ENCODE measurements at places on chromosomes 12 and 14.
A peak's percentile ranks its signal among the peaks of the same experiment; 100 is the strongest.

- no peak for DNase-seq
Measured at GRCh38 chr14:69770559-69770958, 3.6 kb downstream of the SRSF5 start.

DNA sequence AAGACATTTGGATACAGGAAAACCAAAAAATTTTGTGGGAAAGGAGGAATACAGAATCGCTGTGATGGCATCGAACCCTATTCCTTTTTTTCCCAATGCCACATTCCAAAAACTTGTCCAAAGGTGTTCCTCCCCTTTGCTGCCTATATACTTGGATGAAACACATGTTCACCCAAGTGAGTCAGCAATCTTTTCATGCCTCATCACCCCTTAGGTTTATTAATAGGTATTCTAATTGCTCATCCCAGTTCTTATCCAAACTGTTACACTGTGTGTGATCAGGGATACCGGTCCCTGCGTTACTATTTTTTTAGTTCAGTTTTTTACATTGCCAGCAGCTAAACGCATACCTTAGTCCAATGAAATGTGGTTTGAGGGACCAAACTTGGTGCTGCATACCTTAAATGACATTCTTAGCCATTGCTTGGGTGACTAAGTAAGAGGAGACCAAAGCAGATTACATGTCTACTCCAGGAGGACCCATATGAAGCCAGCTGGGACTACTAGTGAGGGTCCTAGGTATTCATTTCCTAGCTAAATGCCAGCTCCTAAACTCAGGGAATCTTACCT, 20.6 kb upstream of the ST8SIA1 start:
- no peak for DNase-seq

DNA sequence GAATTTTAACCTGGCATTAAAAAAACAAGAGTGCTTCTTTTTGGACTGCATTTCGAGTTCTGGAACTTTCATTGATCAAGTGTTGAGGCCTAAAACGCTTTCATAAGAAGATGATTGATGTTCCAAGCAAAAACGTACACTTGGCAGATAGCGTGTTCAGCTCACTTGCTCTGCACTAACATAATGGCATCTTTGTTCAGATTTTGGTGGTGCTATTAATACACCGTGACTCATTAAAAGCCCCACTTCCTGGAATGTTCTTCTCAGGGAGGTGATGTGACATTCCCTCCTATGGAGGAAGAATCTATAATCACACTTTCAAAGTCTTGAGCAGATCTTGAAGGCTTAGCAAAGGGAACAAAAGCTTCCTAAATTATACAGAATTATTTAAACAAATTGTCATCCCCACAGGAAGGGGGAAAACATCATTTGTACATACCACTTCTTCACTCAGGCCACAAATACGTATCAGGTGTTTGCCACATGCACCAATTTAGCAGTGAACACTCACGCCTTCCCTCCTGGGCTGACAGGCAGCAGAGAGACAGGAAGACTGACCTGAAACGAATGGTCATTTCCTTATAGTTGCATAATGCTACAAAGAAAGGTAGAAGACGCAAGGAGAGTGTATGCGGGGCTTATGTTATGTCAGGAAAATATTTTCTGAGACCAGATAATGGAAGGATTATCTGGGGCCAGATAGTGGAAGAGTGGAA, 15.4 kb downstream of the HSP90AA1 start:
- no peak for DNase-seq

DNA sequence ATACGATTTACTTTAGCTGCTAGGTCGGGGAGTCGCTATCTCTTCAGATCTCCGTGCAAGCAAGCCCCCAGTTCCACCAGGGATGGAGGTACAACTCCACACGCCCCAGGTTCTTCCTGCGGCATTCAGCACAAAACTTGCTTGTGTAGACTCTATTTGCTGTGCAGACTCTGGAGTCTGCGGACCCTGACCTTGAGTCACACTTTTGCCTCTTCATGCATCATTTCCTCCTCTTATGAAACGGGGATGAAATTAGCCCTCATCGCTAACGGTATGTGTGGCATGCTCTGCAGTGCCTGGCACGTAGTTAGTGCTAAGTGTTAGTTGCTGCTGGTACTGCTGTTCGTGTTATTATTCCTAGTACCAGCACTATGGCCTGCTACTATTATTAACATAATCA, 84.4 kb downstream of the TMEM132D start:
- DNase-seq, result no peak

DNA sequence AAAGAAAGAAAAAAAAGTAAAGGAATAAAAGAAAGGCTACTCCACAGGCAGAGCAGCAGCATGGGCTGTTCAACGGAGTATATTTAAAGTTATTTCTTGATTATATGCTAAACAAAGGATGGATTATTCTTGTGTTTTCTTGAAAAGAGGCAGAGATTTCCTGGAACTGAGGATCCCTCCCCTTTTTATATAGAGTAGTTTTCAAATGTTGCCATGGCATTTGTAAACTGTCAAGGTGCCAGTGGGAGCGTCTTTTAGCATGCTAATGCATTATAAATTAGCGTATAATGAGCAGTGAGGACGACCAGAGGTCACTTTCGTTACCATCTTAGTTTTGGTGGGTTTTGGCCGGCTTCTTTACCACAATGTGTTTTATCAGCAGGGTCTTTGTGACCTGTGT, 383.0 kb downstream of the PCNX1 start:
- DNase-seq, result no peak

- DNase-seq, result no peak
Measured at GRCh38 chr12:27309293-27309994, 23.2 kb upstream of the BMAL2 start.

- DNase-seq, result no peak
Measured at GRCh38 chr12:14164266-14164665, 182.9 kb upstream of the GRIN2B start.

DNA sequence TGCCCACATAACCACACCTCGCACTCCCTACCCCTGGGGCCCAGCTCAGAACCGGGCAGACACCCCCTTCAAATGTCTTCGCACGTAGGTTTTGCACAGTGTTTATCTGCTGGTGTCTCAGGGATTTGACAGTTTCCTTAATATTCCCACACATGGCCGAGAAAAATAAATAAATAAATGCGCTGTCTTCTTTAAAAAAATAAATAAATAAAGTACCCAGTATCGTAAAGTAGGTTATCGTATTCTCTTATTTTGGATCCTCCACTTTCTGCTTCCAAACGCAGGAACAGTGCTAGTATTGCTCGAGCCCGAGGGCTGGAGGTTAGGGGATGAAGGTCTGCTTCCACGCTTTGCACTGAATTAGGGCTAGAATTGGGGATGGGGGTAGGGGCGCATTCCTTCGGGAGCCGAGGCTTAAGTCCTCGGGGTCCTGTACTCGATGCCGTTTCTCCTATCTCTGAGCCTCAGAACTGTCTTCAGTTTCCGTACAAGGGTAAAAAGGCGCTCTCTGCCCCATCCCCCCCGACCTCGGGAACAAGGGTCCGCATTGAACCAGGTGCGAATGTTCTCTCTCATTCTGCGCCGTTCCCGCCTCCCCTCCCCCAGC, 710 bp upstream of the FOS start:
- no peak for DNase-seq

DNA sequence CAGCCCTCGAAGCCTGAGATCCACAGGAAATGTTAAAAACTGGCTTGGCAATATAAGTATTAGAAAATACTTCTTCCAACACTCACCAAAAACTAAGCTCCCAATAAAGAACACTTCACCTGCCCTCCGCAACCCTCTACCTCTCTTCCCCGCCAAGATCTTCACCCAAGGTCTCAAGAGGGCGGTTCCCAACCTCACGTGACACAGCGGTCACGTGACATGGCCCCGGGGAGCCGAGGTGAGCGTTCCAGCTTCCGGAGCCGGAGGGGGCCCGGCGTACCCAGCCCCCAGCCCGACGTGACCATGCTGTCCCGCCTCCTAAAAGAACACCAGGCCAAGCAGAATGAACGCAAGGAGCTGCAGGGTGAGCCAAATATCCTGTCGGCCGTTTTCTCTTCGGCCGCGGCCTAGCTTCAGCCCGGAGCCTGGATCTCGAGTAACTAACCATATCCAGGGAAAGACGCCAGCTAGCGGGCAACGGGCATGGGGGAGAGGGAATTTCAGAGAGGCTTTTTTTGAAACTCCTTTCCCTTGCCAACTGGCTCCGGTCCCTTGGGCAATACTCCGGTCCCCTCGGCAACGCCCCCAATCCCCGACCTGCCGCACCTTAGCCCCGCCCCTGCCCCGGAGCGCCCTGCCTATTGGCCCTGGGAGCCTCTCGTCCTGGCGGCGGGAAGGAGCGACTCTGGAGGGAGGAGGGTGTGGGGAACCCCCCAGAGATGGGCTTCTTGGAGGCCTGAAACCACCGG, at the start of gene BLOC1S1:
TSS of gene BLOC1S1 (plus strand) at position 214 of the 749 bp plus-strand sequence. CDS start at position 220, 6 bp downstream.
- DNase-seq, result peak; percentile 97

DNA sequence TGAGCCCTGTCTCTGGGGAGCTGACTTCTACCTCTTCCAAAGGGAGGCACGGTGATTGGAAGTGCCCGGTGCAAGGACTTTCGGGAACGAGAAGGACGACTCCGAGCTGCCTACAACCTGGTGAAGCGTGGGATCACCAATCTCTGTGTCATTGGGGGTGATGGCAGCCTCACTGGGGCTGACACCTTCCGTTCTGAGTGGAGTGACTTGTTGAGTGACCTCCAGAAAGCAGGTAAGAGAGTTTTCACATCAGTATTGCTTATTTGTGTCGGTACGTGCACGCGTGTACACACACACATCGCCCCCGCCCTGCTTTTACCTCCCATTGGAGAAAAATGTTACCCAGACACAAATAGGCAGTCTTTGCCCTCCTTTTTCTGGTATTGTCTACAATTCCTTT, 13.7 kb downstream of the PFKM start:
- DNase-seq, result no peak

GRCh38 chr14:39015360-39015961, 87.6 kb downstream of the SEC23A start:
- peak; percentile 12 for DNase-seq

GRCh38 chr12:122230798-122231197, 4.9 kb upstream of the DIABLO start:
- DNase-seq, result no peak

DNA sequence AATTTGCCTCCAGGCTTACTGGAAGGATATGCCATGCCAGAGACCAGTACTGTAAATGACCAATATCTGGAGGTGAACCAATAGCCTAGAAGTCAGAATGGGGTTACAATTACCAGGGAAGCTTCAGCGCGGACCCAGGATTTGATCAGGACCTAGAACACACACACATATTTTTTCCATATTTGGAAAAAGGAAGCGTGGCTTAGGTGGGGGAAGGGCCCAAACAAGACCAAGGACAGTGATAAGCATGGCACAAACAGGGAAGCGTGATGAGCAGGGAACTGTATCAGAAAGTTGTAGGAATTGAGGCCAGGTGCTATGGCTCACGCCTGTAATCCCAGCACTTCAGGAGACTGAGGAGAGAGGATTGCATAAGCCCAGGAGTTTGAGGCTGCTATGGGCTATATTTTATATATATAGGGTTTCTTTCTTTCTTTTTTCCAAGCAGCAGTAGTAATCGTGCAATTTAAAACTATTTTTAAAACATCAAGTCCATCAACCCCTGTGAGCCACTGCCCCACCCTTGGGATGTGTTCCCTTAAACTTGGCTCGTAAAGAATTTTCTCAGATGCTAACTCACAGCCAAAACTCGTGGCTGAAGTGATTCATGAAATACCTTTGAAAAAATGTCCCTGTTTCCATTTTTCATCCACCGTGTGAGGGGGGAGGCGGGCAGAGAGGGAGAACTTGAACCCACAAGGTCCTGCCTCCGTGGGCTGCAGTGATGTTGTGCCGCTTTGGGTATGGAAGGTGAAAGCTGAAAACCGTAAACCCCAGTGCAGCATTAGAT, 16.7 kb downstream of the HRK start:
- DNase-seq, result no peak

DNA sequence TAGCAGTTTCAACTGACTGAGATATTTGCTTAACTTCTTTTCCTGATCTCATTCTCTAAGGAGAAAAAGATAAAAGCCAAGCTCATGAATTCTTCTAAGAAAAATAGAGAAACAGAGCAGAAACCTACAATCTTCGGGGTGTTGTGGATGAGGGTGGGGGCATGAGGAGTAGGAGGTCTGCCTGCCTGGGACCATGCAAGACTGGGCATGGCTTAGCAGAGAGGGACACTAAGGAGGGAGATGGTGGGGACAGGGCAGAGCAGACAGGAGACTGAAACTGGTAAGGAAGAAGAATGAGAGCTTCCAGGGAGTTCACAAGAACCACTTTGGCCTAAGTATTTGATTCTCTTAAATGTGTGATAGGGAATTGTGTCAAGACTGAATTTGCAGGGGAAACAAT, 188.0 kb downstream of the CFAP54 start:
- no peak for DNase-seq
